ENCODE measurements at places on chromosomes 4 and X.
A peak's percentile ranks its signal among the peaks of the same experiment; 100 is the strongest.

DNA sequence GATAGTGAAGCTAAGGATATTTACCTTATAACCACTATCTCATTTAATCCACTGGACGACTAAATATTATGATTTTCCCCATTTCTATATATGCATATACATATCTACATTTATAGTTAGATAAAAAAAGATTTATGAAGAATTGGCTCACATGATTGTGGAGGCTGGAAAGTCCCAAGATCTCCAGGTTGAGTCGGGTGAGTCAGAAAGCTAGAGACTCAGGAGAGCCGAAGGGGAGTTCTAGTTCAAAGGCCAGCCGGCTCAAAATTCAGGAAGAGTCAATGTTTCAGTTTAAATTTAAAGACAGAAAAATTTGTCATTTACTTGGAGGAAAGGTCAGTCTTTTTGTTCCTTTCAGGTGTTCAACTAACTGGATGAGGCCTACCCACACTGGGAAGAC is 158.2 kb upstream of the CPEB2 start:
- no peak for DNase-seq

- no peak for DNase-seq
Measured at GRCh38 chrX:120334603-120335002, 23.3 kb upstream of the TMEM255A start.

- DNase-seq: no peak
Measured at GRCh38 chrX:9336456-9336855, 128.4 kb upstream of the TBL1X start.

DNA sequence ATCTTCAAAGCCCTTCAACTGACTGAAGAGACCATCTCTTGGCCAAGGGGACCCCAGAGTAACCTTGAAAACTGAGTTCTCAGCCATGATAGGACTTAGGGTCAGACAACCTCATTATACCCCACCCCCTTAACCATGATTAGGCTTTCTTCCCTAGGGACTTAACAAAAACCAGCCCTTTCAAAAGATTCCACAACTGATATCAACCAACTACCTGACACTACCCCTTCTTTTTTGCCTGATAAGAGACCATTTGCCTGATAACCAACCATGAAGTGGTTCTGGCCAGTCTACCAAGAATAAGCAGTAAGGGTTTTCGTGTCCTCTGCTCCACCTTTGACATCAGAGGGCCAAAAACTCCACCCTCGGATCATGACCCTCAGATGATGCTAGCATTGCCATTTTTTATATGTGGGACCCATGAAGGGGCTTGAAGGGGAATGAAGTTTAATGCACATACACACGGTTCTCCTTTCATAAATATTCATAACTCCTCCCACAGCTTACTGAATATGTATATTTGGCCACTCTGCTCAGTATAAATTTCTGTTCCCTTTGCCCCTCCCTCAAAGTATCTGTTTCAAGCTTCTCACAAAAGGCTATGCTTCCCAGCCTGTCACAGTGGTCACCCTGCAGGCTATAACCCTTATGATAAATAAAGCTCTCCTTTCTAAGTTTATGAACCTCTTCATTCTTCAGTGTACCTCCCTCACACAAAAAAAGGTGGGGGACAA is 12.3 kb downstream of the TBCK start:
- DNase-seq: no peak

GRCh38 chr4:107658400-107659336 is 61.4 kb downstream of the PAPSS1 start:
- DNase-seq: peak; percentile 17

- no peak for DNase-seq
Measured at GRCh38 chr4:30839583-30840520, 119.7 kb downstream of the PCDH7 start.

- peak; percentile 16 for DNase-seq
Measured at GRCh38 chrX:45889471-45889870, 655.8 kb downstream of the ZNF674 start.

DNA sequence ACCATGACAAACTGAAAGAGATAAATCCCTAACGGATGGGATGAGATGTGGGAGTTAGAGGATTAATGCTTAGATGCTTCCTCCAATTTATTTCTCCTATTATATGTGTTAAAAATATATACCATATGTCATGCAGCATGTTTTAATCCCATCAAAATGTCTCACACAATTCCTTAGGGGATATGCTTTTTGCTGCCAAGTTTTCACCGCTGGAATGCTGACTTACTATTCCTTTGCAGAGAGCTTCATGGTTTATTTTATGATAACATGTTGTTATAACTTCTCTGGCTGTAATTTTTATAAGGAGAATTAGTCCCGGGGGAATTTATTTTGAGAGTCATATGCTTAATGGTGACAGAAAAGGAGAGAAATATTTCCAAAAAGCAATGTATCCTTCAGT is 670.3 kb downstream of the IL1RAPL1 start:
- peak; percentile 2 for DNase-seq

DNA sequence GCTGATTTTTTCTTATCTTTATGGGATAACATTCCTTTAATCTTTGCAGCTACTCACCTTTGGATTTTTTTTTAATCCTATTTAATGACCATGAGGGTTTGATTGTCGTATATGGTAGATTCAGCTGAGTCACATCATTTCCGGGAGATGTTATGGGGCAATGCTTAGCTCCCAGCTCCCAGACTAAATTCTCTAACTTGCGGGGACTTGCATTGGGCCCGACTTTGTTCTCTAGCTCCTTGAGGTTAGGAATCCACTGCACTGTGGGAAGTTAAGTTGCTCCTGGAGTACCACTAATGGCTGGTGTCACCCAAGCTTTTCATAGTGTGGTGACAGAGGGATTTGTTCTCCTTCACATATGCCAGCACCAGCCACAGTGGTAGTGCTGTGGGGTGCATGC is 287.4 kb downstream of the TECRL start:
- no peak for DNase-seq

DNA sequence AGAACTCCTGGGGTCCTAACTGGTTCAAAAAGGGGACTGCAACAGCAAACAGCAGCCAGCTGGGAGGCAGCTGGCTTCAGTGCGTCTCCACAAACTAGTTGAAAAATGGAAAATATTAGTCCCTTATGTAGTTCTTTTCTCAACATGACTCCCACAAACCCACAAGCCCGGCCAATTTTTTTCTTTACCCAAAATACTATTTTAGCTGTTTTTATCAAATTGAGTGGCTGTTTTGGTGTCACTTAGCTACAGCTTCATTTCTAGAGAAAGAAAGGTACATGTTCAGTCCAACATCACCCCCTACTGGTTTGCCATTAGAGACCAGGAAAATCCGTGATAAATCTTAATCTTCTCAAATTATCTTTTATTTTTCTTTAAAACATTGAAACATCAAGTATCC is 97.2 kb downstream of the GUCY2F start:
- DNase-seq: peak; percentile 21

- peak; percentile 24 for DNase-seq
Measured at GRCh38 chr4:74423104-74423503, 21.8 kb upstream of the AREG start.

DNA sequence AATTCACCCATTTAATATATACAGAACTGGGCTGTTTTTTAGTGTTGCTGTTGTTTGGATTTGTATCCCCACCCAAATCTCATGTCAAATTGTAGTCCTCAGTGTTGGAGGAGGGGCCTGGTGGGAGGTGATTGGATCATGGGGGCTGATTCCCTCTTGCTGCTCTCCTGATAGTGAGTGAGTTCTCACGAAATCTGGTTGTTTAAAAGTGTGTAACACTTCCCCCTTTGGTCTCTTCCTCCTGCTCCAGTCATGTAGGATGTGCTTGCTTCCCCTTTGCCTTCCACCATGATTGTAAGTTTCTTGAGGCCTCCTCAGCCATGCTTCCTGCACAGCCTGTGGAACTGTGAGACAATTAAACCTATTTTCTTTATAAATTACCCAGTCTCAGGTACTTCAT is 141.6 kb upstream of the AADAT start:
- DNase-seq: no peak

DNA sequence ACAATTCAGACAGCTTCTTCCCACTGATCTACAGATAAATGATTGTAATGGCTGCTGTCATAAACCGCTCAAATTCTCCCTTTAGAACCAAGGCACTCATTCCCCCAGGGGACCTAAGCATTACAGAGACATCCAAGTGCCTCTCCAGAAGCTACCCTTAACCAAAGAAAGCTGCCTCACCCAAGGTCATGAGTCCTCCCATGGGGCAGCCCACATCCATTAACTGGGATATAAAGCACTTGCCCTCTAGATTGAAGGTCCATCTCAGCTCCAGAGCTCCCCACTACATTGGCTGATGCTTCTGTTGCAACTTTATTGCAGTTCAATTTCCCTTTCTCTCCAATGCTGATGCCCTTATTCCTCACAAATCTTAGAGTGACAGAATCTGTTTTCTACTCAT is 40.5 kb upstream of the DCAF8L2 start:
- no peak for DNase-seq

GRCh38 chrX:69014200-69014599 is 151.1 kb downstream of the PJA1 start:
- DNase-seq: peak; percentile 71

- DNase-seq: peak; percentile 8
Measured at GRCh38 chr4:145132511-145133098, 34.5 kb downstream of the ABCE1 start.

DNA sequence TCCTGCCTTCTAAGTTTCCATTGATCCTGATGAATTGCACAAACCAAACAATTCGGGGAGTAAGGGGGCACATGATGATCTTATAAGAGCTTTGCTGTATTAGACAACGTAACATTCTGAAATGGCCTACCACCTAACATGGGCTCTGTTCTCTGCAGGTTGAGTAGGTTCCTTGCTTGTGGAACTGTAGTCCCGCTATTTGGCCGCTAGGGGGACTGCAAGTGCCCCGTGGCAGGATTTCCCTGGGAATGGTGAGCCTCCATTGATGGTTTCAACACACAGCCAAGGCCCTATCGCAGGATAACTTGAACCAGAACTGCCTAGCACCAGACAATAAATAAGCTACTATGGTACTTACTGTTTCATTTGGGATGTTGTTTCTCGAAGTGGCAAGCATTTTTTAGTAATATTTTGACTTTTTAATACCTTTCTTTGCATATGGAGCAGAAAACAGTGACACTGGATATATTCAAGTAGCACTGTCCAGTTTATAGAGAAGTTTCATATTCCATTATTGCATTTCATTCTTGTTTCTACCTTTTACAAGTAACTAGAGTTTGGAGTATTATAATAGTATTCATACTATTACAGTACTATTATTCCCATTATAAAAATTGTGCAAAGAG is 11.9 kb downstream of the AR start:
- peak; percentile 42 for DNase-seq

DNA sequence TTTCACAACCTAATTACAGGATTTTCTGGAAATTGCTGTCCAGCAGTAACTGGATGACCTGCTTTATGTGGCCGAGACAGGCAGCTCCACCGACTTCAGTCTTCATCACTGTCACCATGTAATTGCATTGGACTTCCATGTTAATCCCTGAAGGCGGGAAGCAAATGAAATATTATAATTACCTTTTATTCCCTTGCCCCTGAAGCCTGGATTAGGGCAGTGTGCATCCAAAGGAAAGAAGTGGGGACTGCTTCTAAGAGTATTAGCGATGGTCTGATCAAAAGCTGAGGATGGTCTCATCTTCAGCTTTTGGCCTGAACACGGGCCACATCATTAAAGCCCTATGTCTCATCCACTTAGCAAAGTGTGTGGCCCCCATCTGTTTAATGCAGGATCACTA is 311.6 kb upstream of the GALNT7 start:
- no peak for DNase-seq

GRCh38 chrX:1518512-1518911 is 18.5 kb downstream of the P2RY8 start:
- no peak for DNase-seq

GRCh38 chr4:183426507-183426906 is 17.9 kb upstream of the CDKN2AIP start:
- DNase-seq: no peak

DNA sequence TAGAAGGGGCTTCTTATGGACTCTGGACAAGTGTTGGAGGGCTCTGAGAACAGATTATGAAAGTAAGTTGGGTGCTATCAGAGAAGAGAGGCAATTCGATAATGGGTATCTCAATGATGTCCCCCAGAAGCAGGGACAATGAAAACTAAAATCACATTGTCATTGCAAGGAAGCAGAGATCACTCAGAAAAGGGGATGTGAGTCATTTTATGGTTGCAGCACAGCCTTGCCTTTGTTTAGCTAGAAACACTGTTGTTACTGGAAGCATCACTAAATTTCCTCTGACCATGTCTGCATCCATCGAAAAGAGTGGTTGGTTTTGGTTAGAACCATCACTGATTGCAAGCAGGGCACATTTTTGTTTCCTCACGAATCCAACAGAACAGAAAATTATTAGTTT is 246.8 kb upstream of the NWD2 start:
- no peak for DNase-seq

- DNase-seq: no peak
Measured at GRCh38 chr4:7867701-7868435, 71.8 kb downstream of the AFAP1 start.

- DNase-seq: peak; percentile 25
Measured at GRCh38 chr4:188551156-188551555, 411.9 kb downstream of the TRIML1 start.

GRCh38 chr4:107519053-107519452 is 201.0 kb downstream of the PAPSS1 start:
- DNase-seq: peak; percentile 60

DNA sequence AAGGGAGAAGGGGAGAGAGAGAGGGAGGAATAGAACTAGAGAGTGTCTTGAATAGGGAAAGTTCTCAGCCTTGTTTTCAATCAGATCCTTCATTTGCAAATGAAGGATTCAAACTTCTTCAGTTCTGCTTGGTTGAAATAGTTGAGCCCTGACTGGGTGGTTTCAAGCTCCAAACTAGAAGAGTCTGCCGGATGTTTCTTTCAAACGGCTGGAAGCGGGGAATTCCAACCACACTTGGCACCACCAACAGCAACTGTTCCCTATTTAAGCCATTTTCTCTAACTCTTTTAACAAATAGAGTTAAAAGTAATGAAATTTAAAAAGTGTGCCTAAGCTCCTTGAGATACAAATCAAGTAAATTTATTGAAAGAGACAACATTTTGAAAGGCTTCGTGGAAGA is 67.5 kb upstream of the DDX60 start:
- peak; percentile 56 for DNase-seq

DNA sequence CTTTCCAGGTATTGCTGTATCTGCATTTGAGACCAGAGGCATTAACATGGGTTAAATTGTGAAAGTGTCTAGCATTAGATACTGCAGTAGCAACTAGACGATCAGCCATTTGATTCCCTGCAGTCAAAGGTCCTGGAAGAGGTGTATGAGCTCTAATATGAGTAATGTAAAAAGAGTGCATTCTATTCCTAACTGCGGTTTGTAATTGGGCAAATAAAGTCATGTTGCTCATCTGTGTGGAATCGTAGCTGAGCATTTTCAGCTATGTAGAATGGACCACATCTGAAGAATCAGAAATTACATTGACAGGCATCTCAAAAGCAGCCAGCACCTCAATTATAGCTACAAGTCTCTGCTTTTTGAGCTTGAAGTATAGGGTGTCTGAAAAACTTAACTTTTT is 157.6 kb downstream of the ZNF518B start:
- peak; percentile 87 for DNase-seq
